Hippocampal formation (tissue), 2 donors: ENCODE measurements at places on chromosomes 7 and 10.

DNA sequence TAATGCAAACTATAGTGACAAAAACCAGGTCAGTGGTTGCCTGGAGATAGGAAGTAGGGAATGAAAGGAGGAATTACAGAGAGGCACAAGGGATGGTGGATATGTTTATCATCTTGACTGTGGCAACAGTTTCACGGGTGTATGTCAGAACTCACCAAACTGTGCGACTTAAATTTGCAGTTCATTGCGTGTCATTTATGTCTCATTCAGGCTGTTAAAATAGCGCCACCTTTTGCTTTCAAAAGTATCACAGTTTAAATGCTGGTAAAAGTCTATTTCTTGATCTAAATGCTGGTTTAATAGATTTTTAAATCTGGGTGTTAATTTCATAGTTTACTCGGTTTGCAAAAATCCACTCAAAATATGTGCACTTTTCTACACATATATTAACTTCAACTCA lies 51.0 kb downstream of the PTTG1IP2 start:
- DNase-seq = no peak

- no peak for DNase-seq
Measured at GRCh38 chr7:45658716-45659495, 84.7 kb downstream of the ADCY1 start.

- DNase-seq = no peak
Measured at GRCh38 chr7:114653364-114654088, 238.9 kb downstream of the FOXP2 start.

- DNase-seq = no peak
Measured at GRCh38 chr7:114818501-114818900, 103.4 kb upstream of the MDFIC start.

DNA sequence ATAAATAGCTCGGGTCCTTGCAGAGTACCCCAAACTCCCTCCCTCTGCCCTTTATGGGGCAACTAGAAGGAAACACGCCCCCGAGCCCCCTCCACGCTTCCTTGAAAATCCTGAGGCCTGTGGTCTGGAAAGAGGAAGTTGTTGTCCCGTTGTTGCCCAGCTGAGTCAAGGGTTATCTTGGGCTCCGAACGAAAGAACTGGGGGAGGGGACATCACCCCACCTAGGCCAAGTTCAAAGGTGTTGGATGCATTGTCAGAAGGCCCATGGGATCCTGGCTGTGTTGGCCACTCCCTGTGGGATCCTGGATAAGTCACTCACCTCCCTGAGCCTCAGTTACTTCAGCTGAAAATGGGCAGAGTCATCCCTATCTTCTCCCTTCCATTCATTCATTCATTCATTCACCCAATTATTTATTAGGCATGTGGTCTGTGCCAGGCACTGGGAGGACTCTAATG lies at the start of gene CCL24:
Gene CCL24 (minus strand): TSS at position 26 of the 456 bp plus-strand sequence. CDS start 91 bp downstream, outside the sequence.
- DNase-seq = no peak

- no peak for DNase-seq
Measured at GRCh38 chr7:87263537-87263936, 44.0 kb upstream of the TMEM243 start.

- DNase-seq = no peak
Measured at GRCh38 chr7:135993950-135994349, 16.8 kb upstream of the MTPN start.

DNA sequence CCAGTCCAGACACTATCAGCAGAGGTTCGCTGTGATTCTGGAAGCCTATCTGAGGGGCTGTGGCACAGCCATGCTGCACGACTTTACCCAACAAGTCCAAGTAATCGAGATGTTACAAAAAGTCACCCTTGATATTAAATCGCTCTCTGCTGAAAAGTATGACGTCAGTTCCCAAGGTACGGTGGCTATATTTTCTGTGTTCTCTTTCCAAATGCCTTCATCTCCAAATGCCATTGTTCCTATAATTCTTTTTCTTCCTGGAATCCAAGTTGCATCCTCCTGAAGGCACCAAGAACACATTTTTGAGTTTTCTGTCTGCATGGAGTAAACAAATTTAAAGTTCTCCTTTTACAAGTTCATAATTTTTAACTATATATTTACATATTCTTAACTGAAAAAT lies 7.7 kb downstream of the PIK3CG start:
- DNase-seq = no peak

DNA sequence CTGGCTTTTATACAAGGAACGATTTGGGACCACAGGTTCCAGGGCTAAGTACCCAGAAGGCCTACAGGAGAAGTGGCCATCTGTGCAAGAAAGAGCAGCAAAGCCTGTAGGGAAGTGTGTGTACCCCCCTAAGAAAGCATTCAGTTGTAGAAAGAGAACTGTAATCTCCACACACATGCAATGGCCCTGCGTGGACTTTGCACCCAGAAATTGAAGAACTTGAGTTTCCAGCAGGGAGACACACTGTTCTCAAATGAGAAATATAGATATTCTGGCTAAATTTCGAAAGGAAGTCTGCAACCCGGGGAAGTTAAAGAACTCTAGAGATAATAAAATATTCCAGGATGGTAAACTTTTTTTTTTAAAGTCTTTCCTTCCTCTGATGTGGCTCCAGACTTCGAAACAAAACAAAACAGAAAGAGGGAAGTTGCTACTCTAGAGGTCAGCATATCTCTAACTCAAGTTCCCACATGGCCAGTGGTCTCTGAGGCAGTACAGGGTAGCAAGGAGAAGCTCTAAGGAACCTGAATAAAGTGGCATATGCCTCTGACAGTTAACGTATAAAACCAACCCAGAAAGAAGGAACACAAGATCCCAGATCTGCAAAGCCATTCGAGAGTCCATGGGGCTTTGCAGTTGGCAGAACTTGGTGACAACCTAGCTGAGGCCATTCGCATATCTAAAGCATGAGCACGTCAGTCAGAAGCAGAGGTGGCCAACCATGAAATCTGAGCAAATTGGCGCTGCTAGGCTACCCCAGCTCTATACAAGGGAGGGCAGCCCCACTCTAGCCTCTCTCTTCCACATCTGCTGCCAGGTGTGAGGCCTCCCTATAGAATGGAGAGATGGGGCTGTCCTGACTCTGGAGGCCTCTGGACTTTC lies 56.6 kb downstream of the ELMO1 start:
- no peak for DNase-seq

DNA sequence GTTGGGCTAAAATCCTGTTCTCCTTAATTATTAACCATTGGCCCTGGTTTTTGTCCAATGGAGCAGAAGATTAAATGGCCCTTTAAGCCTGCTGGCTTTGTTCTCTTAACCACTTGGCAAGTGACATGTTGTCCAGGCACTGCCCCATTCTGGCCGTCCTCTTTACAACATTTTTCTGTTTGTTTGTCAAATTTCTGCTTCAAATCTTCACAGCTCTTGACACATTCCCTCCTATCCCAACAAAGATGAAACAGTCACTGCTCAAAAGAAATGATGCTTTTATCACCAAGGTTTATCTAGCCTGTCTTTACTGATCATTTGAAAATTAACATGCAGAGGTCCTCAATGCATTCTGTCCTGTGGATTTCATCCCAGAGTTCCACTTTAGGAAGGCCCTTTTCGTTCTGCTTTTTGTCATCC lies 700.4 kb downstream of the KCNMA1 start:
- DNase-seq = no peak

DNA sequence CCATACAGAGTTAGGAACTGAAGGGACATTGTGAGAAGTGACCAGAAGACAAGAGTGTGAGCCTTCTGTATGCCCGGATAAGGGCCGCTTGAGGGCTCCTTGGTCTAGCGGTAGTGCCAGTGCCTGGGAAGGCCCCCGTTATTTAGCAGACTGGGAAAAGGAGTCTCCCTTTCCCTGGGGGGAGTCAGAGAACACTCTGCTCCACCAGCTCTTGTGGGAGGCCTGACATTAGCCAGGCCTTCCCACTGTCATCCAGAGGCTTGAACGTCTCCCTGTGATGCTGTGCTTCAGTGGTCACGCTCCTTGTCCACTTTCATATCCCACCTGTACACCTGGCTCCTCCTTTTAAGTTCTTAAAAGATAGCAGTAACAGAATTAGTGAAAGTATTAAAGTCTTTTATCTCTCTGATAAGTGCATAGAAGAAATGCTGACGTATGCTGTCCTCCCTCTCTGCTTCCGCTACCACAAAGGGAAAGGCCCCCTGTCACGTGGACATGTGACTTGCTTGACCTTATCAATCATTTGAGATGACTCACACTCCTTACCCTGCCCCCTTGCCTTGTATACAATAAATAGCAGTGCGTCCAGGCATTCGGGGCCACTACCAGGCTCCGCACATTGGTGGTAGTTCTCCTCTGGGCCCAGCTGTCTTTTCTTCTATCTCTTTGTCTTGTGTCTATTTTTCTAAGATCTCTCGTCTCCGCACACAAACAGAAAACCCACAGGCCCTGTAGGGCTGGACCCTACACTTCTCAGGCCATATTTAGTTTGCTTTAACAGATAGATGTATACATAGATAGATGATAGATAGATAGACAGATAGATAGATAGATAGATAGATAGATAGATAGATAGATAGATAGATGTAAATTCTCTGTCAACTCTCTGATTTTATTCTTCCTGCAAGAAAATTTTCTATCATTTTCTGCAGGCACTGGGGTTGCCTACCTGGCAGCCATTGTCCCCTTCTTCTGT lies 131.5 kb upstream of the JCAD start:
- no peak for DNase-seq

GRCh38 chr7:149865437-149865836 lies 8.3 kb upstream of the ATP6V0E2 start:
- DNase-seq = no peak

- no peak for DNase-seq
Measured at GRCh38 chr7:69149804-69150782, 448.2 kb upstream of the AUTS2 start.

GRCh38 chr10:31697271-31698180 lies 231.1 kb downstream of the ARHGAP12 start:
- DNase-seq = peak; percentile 60

GRCh38 chr7:74217455-74218342 lies 7.9 kb downstream of the LAT2 start:
- peak; percentile 17 for DNase-seq

- DNase-seq = no peak
Measured at GRCh38 chr10:21138769-21139340, 241.7 kb upstream of the NEBL start.

DNA sequence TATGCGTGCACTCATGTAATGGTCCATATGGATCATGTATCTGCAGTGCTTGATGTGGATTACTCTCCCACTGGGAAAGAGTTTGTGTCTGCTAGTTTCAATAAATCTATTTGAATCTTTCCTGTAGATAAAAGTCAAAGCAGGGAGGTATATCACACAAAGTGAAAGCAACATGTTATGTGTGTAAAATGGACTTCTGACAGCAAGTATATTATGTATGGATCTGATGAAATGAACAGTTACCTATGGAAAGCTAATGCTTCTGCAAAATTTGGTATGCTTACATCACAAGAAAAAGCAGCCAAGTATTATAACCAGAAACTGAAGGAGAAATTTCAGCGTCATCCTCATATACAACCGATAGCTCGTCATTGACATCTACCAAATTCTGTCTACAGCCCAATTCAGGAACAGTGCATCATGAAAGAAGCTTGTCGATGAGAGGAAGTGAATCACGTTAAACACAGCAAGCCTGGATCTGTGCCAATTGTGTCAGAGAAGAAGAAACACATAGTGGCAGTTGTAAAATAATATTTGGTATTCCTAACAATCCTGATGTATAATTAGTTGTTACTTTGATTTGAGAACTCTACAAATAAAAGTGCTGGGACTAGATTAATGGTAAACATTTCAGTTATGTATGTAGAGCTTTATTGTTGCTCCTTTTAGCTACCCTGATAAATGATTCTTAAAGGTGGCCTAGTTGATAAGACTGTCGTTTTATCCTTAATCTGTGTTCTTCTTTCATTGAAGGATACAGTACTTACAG lies 14.2 kb upstream of the SYPL1 start:
- DNase-seq = no peak

GRCh38 chr7:128069373-128070364 lies 38.4 kb upstream of the LRRC4 start:
- DNase-seq = no peak

GRCh38 chr10:80582286-80582960 lies 44.7 kb downstream of the SH2D4B start:
- no peak for DNase-seq

DNA sequence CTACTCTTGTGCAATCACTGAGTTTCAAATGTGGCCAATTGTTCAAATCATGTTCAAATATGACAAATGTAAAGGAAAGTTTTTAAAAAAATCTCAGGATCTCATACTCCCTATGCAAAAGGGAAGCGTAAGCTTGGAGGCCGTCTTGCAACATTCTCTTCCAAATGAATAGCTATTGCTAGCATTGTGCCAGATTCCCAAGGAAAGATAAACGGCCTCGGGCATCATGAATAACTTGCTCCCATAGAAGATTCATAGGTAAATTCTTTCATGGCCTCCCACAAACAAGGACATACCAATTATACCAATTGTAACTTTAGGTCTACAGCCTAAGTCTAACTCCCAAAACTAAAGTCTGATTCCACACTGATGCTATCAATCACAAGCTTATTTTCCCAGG lies 416.9 kb downstream of the THSD7A start:
- DNase-seq = no peak

GRCh38 chr7:1460821-1461645 lies 1.8 kb upstream of the MICALL2 start:
- no peak for DNase-seq

DNA sequence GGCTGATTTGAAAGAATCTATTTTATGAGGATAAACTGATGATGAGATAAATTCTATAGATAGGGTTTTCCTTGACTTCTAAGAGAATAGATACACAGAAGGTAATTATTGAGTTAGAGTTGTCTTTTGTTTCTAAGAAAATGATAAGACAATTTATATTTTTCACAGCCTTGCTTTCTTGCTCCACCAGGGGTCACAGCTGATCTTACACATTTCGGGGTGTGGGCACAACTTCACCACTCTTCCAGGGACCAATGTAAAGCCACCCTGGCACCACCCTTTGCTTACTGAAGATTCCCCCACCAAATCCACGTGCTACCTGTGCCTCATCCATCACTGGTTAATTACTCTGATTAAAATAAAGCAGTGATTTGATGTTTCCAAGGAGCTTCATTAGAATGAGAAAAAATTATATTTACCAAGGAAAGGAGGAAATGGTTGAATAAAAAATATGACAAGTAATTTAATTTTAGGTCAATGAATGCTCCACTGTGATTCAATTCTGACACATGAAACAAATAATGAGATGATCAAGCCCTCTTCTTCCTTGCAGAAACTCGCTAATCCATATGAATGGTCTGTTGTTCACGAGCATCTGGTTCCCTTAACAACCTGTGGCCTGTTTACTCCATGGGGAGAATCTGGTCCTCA lies 177.3 kb upstream of the TNS3 start:
- no peak for DNase-seq

DNA sequence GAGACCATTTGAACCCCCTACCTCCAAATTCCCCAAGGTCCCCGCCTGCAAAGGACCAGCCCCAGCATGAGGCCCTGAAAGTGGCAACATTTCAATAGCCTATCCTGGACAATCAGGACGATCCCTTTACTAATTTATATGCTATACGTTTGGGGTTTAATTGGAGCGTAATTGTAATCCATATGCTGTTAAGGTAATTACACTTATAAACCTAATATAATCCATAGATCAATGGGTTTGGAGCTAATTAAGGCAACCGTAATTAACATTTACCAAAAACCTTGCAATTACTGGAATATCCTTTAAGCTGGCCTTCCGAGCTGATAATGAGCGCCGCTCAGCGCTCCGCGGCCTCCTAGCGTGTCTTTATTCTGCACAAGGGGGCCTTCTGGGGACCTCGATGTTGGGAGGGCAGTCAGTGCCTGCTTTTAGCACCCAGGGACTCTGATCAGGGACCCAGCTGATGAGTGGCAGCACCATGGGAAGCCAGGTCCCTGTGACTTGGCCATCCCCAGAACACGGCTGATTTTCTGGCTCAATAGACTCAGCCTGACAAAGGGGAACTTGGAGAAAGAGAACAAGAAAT lies 91.2 kb downstream of the LHPP start:
- DNase-seq = no peak
